Right atrium auricular region (tissue), 2 donors: ENCODE measurements at places on chromosomes 5 and 9. TPM values are rescaled to one million over a fixed set of nuclear protein-coding genes. Genes with fewer than 3 reads are reported as not detected.
A peak's percentile ranks its signal among the peaks of the same experiment; 100 is the strongest.

DNA sequence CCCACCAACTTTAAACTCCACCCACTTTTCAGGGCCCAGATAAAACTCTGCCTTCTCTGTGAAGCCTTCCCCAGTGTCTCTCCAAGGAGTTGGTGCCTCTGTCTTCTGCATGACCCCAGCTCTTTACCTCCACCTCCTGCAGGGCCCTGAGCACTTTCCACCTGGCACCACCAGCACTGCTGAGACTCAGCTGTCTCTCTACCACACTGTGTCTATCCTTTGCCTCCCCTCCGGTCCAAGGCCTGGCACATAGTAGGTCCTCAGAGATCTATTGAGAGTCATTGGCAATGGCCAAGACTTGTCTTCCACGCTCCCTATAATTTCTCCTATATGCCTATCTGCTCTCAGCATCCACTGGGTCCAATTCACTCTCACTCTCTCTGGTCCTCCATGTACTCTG lies 12.9 kb upstream of the GABBR2 start:
- H3K4me3 ChIP-seq, result no peak overlapping the region
- no peak overlapping the region for H3K27ac ChIP-seq
- H3K27me3 ChIP-seq, result no peaks in the 10 kb centered on the region
- no peaks in the 10 kb centered on the region for H3K4me1 ChIP-seq
- no peaks in the 10 kb centered on the region for H3K36me3 ChIP-seq

GABRA6 gene
- not detected for total RNA-seq

NKD2 gene
- 2.4 TPM for total RNA-seq

GRCh38 chr5:78591972-78592700 lies 56.4 kb downstream of the LHFPL2 start:
- no peak for DNase-seq
- H3K27me3 ChIP-seq, result no peaks in the 10 kb centered on the region
- no peaks in the 10 kb centered on the region for H3K4me1 ChIP-seq
- H3K4me3 ChIP-seq, result no peak overlapping the region
- peak overlapping the region; percentile 34 for H3K27ac ChIP-seq
- H3K36me3 ChIP-seq, result no peaks in the 10 kb centered on the region

DNA sequence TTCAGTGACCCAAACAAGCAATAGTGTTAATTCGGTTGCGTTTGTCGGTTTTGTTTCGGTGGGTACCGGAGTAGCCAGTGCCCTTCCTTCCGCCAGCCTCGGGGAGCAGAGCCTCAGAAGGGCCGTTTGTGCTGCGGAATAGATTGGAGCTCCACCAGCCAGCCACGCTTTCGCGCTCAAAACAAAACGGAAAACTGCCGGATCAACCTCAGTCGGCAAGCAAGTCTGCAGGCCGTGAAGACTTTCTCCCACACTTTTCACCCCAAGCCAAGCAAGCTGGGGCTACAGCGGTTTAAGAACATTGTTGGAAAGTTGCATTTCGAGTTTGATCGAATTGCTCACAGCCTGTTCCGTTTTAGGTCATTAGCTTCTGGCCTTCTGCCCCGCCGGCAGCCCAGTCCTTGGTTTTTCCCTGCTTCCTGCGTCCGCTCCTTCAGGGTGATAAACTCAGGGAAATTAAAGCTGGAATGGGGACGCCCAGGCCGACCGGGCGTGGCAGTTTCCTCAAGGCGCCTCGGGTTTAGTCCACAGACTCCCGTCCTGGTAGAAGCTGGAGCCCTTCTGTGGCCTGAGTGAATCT lies 803 bp upstream of the CCNO start:
- no peaks in the 10 kb centered on the region for H3K4me1 ChIP-seq
- H3K27ac ChIP-seq, result no peak overlapping the region
- peaks cover 32% of the 10 kb centered on the region for H3K27me3 ChIP-seq
- DNase-seq, result no peak

GRCh38 chr9:94603259-94604160 lies 9.9 kb upstream of the FBP2 start:
- H3K4me1 ChIP-seq, result no peaks in the 10 kb centered on the region
- H3K27me3 ChIP-seq, result no peaks in the 10 kb centered on the region
- H3K4me3 ChIP-seq, result no peak overlapping the region
- peak; percentile 70 for DNase-seq
- H3K36me3 ChIP-seq, result no peaks in the 10 kb centered on the region

GRCh38 chr5:72387985-72388384 lies 67.8 kb downstream of the PTCD2 start:
- DNase-seq, result no peak
- H3K36me3 ChIP-seq, result no peaks in the 10 kb centered on the region
- H3K4me3 ChIP-seq, result no peak overlapping the region
- no peaks in the 10 kb centered on the region for H3K27me3 ChIP-seq
- H3K27ac ChIP-seq, result no peak overlapping the region

ERCC8 gene
- total RNA-seq, result 9.2 TPM

NDUFS6 gene
- total RNA-seq, result 130 TPM

DNA sequence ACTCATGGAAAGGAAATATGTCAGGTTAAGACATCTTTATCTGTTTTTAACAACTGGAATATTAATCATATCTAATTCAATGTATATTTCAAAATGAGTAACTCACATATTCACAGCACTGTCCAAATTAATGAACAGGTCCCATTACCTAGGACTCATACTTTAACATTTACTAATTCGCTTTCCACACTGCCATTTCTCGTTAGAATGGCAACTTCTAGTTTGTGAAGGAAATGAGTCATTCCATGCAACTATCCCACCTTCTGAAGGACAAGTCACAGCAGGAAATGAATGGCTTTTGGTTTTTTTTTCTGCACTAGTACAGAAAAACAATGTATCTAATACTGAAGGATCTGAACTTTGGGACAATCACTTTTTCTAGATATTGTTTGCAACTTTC lies 24.6 kb upstream of the IFNK start:
- H3K36me3 ChIP-seq, result no peaks in the 10 kb centered on the region
- no peak overlapping the region for H3K27ac ChIP-seq
- no peaks in the 10 kb centered on the region for H3K27me3 ChIP-seq
- DNase-seq, result no peak
- H3K4me1 ChIP-seq, result no peaks in the 10 kb centered on the region

DNA sequence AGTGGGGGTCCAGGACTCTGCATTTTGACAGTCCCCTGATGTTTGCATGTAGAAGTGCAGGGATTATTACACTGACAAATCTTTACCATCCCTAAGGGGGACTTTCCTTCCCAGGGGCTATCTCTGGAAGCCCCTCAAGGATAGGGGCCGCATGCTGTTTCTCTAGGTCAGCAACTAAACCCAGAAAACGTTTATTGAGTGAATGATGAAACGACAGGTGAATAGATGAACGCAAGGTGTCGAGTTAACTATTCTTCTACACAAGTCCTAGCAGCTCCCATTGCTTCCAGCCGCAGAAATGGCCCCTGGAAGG lies 281 bp upstream of the HSD17B4 start:
- peak overlapping the region; percentile 92 for H3K27ac ChIP-seq
- H3K36me3 ChIP-seq, result no peaks in the 10 kb centered on the region
- no peaks in the 10 kb centered on the region for H3K4me1 ChIP-seq
- no peaks in the 10 kb centered on the region for H3K27me3 ChIP-seq
